ENCODE measurements at places on chromosomes 1 and 21.

DNA sequence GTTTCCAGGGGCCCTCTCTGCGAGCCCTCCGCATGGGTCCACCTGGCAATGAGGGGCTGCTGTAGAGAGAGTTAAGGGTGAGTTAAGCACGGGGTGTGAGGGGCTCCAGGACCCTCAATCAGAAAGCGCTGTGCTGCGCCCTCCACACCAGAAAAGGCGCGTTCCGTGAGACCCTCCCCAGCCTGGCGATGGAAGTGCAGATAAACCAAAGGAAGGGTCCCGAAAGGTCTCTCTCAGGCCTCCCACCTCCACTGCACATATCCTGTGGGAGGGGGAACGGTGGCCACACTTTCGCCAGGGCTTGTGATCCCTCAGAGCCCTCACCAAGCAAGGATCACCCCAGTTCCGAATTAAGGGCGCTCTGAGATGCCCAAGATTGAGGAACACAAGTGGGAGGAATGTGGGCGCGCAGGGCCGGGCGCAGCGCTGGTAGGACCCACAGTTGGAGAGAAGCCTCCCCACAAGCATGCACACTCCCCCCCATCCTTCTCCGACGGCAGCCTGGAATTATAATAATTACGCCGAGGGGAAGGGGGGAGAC, 1.1 kb downstream of the WNT3A start:
- DNase-seq, result no peak

DNA sequence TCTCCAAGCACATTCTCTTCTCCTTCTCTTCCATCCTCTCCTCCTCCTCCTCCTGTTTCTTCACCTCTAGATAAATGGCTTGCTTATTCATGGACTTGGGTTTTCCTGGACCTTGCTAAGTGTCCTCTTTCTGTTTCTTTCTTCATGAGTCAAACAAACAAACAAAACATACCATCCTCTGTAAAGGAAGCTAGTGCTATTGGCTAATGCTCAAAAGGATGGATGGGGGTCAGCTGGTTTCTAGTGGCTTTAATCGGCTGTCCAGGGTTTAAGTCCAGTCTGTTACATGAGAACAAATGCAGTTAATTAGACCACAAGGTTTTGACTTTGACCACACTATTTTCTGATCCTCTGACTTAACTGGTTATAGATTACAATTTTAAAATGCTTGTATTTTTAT, 83.8 kb upstream of the TSPAN2 start:
- no peak for DNase-seq

- DNase-seq, result no peak
These were observed 110.6 kb downstream of the XCL2 start for GRCh38 chr1:168433238-168433637.

- no peak for DNase-seq
These were observed 3.0 kb downstream of the BEST4 start for GRCh38 chr1:44785029-44785380.

- no peak for DNase-seq
These were observed 457.0 kb upstream of the PROX1 start for GRCh38 chr1:213530611-213531320.

GRCh38 chr21:21624674-21625073, 626.5 kb downstream of the NCAM2 start:
- DNase-seq, result no peak

GRCh38 chr1:10593750-10594149, 119.0 kb downstream of the PEX14 start:
- no peak for DNase-seq

DNA sequence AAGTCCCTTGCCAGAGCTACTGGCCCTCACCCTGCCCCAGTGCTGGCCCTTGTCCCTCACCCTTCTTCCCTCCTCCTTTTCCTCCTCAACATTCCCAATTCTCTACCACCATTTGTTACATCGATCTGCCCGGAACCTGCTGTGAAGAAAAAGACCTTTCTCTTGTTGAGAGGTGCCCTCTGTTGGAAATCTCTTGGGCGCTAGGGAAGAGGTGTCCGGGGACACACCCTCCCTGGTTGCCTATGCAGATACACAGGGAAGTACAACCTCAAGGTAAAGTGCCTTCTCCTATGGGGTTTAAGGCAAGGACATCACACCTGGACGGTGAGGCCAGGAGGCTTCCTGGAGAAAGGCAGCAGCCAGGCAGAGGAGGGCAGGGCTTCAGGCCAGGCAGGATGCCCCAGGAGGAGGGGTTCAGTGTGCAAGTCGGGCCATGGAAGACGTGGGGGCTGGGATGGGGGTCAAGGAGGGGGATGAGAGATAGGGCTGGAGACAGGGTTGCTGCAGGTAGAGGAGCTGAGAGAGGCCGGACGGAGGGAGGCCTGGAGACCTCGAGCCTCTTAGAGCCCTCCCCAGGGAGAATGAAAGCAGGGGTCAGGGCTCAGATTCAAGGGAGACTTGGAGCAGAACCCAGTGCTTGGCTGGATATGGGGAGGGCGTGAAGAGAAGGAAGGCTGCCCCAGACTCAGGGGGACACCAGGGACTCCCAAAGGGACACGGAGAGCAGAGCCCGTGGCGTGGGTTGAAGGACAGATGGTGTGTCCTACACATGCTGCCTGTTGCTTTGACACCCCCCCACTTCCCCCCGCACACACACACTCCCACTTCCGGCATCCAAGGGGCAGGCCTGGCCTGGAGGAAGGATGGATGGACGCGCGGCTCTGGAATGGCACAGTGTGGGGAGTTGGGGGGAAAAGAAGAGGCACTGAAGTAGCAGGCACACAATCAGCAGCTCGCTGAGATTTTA, 44.5 kb downstream of the RIPK4 start:
- no peak for DNase-seq
